ENCODE measurements at places on chromosomes 11 and 22.

- DNase-seq = no peak
These were observed 189.7 kb upstream of the MTNR1B start for GRCh38 chr11:92779746-92780145.

DNA sequence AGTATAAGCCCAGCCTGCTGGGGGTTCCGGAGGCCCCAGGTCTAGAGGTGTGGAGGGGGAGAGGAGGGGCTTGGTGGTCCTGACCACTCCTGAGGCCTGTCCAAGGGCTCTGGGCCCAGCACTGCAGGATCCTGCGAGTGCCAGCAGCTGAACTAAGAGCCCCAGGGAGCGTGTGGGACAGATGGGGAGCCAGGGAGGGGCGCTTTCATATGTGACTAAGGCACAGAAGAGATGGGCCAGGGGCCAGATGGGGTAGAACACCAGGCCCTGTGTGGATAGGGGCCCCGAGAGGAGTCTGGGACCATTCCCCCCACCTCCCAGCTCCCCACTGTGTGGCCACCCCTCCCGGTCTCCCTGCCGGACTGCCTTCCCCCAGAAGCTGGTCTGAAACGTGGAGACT, 18.4 kb downstream of the MAFF start:
- no peak for DNase-seq

DNA sequence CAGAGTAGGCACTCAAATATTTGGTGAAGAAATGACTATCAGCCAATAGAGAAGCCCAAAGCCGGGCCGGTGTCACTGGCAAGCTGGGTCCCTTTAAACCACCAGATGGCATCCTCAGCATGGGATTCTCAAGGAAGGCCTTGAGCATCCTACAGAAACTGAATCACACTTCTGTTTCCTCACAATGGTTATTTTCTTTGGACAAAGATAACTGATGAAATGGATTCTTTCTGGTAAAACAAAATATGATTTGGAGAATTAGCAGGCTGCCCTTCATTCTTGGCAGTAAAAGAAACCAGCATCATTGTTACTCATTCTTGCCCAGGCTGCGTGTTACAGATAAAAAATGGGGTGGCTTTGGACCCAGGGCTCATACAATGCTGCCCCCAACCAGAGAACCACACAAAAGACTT, 30.3 kb upstream of the ASPHD2 start:
- peak; percentile 55 for DNase-seq

GRCh38 chr11:90476442-90477007, 253.7 kb upstream of the CHORDC1 start:
- peak; percentile 16 for DNase-seq

GRCh38 chr11:214083-214482, 6.6 kb downstream of the RIC8A start:
- no peak for DNase-seq

DNA sequence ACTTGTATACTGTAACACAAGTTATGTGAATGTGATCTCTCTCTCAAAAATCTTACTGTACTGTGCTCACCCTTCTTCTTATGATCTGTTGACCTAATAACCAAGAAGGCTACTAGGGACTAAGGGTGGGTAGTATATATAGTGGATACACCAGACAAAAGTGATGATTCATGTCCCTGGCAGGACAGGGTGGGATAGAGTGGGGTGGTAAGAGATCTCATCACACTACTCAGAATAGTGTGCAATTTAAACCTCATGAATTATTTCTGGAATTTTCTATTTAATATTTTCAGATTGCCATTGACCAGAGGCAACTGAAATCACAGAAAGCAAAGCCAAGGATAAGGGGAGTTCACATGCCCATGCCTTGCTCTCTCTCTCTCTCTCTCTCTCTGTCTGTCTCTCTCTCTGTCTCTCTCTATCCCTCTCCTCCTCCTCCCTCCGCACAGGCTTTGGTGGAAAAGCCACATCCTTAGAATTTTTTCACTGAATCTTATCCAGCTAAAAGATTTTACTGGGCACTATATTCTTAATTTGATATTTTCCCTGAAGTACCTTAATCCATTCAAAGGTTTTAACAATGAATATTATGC, 12.0 kb upstream of the STK33 start:
- no peak for DNase-seq

DNA sequence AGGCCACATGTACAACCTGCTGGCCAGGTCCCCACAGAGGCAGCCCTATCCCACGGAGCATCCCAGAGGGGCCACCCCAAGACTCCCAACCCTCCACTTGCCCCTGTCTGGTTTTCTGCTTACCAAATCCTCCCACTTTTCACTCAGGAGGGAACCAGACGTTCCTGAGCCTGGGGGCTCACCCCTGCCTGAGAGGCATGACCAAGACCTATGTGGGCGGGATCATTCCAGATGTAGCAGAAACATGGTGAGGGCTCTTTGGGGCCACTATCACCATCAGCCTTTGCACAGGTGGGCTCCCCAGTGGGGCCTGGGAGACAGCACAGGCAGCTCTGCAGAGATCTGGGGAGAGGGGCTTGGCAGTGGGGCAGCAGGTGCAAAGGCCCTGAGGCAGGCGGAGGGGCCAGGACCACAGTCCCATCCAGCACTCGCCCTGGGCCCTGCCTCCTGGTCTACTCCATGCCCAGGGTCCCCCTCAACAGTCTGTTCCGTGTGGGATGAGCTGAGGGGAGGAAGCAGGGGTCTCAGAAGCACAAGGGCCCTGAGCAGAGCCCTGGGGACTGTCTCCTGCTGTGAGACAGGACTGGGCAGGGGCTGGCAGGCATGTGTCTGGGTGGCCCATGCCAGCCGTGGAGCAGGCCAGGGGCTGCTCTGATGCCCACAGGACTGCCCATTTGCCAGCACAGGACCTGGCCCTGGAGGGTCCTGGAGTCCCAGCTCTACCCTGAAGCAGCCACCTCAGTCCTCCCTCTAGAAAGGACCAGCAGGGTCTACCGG, 9.4 kb downstream of the PIM3 start:
- DNase-seq = no peak
